Left ventricle myocardium inferior (tissue), 1 donor: ENCODE measurements at places on chromosomes 5 and 9.

DNA sequence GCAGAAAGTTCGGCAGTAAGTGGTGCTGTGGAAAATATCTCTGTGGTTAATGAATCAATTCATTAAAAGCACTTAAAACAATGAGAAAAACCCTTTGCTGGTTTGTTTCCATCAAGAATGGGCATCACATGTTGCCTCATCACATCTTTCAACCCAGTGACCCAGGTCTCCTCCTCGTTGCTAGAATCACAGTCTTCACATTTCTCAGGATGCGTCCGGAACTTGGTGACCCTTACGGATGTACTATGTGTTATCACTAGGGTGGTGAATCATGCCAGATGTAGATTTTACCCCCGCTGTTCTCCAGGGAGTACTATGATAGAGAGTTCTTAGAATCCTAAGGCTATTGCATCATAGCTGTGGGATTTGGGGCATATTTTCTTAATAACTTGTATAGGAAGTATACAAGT is 217.9 kb upstream of the KLF4 start:
- no peak for DNase-seq

- DNase-seq: no peak
Observed at GRCh38 chr9:103139891-103140290, 144.8 kb downstream of the CYLC2 start.

DNA sequence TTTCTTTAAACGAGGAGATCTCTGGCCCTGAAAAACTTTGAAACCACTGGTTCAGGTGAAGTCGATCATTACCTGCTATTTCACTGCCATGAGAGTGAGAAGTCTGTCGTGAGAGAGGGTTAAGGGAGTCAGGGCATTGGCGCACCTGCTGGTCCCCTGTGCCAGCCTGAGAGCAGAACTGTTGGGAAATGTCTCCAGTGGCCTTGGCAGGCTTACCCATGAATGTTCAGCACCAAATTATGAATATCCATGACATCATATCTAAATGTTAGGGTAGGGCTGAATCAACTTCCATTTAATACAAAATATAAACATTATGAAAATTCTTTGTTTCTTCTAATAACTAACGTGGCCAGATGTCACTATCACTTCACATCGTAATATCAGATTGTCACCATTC is 379.3 kb downstream of the KDM4C start:
- DNase-seq: no peak

DNA sequence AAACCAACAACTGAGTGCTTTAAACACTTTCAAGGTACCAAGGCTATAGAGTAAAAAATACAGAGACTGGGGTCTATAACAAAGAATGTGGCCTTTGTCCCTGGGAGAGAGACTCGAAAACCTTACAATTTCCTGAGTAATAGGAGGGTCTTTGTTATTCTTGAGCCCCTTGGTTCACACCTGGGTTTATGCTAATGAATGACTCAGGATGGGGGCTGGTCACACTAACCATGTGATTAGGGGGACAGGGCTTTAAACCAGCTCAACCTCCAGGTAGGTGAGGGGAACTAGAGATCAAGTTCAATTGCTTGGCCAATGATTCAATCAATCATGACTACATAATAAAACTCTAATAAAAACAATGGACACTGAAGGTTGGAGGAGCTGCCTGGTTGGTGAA is 50.2 kb downstream of the PLPP1 start:
- no peak for DNase-seq

DNA sequence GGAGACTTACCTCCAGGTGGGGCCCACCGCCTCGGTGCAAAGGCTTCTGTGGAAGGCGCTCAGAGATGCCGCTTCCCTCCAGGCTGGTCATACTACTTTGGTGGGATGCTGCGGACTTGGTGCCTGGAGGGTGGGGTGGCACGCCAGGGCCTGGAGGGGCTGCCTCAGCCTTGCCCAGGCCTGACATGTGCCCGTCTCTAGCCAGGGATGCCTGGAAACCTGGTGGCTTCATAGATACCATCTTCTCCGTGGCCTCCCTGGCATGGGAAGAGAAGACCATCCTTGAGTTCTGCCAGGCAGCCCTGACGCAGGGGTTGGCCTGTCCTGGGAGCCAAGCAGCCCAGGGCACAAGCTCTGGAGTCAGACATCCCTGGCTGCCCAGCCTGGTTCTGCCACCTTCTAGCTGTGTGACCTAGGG is 28.3 kb downstream of the ORM2 start:
- no peak for DNase-seq
